ENCODE measurements at places on chromosomes 2 and 18.

DNA sequence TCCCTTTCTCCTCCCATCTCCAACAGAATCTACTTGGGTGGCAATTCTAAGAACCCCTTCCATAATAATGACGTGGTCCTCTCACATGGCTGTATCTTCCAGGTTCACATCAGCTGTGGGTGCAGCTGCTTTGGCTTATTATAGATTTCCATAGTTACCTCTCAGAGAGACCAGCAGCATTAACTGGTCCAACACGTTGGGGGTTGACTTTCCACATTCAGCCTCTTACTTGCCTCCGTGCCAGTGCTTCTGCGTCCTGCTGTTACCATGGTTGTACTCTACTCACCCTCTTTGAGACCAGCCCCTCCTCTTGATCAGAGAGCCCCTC is 570.7 kb downstream of the PLCL1 start:
- DNase-seq: no peak

DNA sequence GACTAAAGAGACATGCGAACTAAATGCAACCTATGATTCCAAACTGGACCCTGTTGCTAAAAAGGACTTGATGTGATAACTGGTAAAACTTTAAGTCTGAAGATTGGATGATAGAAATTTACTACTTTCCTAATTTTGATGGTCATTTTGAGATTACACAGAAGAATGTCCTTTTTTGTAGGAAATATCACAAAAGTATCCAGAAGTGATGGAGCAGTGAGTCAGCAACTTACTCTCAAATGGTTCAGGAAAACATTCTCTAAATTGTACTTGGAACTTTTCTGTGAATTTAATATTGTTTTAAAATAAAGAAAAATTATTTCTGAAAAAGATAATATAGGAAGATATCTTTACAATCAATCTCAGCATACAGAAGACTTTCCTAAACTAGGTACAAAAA is 19.9 kb downstream of the MBOAT2 start:
- no peak for DNase-seq

- DNase-seq: no peak
Measured at GRCh38 chr18:61471942-61472341, 138.7 kb downstream of the CDH20 start.

DNA sequence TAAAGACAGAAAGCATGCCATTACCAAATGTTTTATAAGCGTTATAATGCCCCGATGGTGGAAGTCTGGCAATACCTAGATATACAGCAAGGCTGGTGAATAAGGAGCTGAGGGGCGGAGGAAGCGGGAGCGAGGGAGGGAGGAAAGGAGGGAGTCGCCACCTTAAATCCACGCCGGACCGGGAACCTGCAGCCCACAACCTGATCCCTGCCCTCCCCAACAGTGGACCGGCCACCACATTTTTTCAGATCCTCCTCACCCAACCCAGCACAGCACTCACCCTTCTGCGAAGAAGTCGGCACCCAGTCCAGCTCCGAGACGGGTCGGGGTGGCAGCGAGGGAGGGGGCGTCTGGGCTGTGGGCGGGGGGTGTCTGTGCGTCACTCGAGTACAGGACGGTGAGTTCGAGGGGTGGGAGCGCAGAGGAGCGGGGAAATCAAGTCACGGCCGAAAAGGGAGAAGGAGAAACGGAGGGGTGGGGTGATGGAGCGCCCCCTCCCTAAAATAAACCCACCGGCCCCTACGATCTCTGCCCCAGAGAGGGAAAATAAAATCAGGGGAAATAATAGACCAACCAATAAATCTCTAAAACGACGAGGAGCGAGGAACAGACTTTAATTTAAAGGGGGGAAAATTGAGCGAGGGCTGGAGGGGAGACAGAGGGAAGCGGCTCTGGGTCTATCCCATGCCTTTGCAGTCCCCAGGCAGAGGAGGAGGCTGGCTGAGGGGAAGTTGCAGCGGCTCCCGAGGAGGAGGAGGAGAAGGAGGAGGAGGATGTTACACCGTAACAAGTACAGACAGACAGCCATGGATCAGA is 96.5 kb upstream of the SERTAD2 start:
- DNase-seq: peak; percentile 6

DNA sequence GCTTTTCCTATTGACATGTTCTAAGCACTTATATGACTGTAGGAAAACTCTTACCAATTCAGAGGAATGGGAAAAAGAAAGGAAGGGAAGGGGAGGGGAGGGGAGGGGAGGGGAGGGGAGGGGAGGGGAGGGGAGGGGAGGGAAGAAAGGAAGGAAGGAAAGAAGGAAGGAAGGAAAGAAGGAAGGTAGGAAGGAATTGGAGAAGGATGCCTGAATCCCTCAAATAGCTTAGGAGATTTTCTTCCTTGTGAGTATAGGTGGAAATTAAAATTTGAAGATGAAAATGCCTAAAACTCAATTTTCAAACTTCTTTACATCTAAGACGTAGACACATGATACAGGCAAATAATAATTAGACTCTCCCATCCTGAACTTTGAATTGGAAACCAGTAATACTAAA is 463.1 kb downstream of the SATB2 start:
- no peak for DNase-seq

- no peak for DNase-seq
Measured at GRCh38 chr18:69916412-69916811, 31.3 kb downstream of the CD226 start.

- no peak for DNase-seq
Measured at GRCh38 chr2:108938077-108938710, 50.8 kb downstream of the EDAR start.

DNA sequence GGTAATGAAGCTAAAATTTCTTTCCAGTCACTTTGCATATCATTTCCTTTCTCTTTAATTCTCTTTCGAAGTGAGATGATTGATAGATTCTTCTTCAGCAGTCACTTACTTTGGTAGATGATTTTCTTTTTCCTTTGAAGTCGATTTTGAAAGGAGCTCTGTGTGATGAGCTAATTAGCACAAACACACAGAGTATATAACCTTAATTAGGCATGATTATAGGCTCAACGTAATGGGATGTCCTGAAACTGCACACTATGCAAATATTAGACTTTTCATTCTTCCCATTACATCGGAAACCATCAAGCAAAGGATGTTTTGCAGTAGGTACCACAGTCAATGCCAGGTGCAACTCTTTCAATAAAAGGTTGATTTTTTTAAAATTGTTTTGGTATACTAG is 6.4 kb upstream of the CTLA4 start:
- DNase-seq: no peak

DNA sequence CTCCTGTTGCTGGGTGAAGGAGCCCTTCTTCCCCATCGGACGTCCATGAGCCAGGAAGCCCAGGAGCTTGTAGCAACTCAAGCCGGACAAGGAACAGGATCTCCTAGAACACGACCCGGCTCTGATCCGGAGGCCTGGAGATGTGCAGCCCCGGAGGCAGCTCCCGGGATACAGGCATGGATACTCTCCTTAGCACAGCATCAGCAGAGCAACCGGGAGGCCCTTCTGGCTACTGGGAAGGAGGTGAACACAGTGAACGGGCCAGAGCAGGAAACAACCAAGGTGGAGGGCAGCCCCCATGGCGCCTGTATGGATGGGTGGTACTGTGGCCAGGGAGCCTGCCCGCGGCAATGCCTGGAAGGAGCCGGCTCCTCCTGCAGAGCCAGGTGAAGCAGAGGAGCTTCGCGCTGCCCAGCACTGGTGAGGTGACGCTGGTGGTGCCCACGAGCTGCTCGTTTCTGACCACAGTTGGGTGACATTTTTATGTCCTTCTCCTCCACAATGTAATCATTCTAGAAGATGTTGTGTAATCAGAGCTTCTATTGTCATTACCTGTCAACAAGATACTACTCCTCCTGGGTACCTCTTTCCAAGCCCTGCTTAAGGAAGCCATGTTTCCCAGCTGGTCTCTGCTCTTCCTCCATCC is 94.3 kb downstream of the TWIST2 start:
- no peak for DNase-seq

- DNase-seq: no peak
Measured at GRCh38 chr18:46656326-46657114, 500 bp downstream of the LOXHD1 start.

GRCh38 chr18:9365406-9365805 is 30.8 kb downstream of the TWSG1 start:
- no peak for DNase-seq

DNA sequence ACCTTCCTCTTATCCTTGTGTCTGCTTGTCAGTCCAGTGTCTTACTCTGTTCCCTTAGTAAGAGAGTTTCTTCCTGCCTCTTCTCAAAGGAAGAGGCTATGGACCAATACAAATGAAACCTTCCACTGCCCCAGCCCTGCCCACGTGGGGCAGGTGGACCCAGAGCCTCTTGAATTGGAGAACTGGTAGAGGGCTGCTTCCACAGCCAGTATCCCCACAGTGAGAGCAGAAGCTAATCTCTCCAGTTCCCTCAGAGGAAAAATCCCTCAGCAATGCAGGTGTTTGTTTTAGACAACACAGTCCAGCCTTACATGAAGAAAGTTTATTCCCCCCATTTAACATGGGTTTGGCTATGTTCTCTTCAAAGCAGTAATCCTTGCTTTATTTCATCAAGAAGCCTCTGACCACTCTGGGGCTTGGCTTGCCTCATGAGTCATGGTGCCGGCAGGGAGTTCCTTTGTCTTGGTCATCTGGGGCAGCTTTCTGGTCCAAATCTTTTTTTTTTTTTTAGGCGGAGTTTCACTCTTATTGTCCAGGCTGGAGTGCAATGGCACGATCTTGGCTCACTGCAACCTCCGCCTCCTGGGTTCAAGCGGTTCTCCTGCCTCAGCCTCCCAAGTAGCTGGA is 6.5 kb upstream of the CYBRD1 start:
- no peak for DNase-seq

Measured in stimulated activated CD8-positive, alpha-beta memory T cell treated with anti-CD3 and anti-CD28 coated beads, Interleukin-15, amount 100 ng/mL, for 24 hours (primary cell).